Activated CD4-positive, alpha-beta T cell treated with anti-CD3 and anti-CD28 coated beads, Interleukin-2, Interleukin-4, amounts not matched to agents 100 ng/mL and 50 ng/mL, durations not matched to agents 16 hours and 8 hours (primary cell): ENCODE measurements at places on chromosomes 4 and X.

- DNase-seq, result no peak
Observed at GRCh38 chrX:15315509-15315908, at the start of gene ASB11. TSS of gene ASB11 (minus strand) at chrX:15315640. CDS start at chrX:15315605, 35 bp downstream.

GRCh38 chrX:15356444-15356843, 21.1 kb upstream of the PIGA start:
- DNase-seq, result no peak

- no peak for DNase-seq
Observed at GRCh38 chr4:148017801-148018200, 285.9 kb downstream of the ARHGAP10 start.

- peak; percentile 9 for DNase-seq
Observed at GRCh38 chr4:169658975-169659715, 38.8 kb downstream of the CLCN3 start.

DNA sequence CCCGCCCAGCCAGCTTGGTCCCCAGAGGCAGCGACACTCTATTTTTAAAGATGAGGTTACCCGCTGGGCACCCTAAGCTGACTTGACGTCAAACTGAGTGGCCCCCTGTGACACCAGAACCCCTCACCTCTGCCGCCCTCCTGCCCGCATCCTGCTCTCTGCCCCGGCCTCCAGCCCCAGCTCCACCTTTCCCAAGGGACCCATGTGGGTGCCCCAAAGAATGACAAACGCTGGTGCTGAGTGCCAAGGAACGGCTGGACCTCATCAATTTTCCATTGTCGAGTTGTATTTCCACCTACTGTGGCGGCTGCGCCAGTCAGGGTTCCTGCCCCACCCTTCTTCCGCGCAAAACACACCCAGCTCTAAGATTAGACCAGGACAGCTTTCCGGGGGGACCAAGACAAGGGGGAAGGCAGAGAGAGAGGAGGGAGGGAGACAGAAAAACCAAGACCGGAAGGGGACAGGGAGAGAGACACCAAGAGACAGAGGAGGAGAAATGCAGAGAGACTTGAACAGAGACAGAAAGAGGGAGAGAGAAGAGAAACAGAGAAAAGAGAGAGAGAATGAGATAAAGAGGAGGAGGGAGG, 2.0 kb downstream of the PRKX start:
- DNase-seq, result no peak
